ENCODE measurements at places on chromosomes 7 and 10. TPM values are rescaled to one million over a fixed set of nuclear protein-coding genes. Genes with fewer than 3 reads are reported as not detected.

Gene ENTPD1
- total RNA-seq, result 0.46 TPM

Gene SPDYE16
- not detected for total RNA-seq

GRCh38 chr10:58014436-58014835, 253.3 kb downstream of the IPMK start:
- no peak for DNase-seq

GRCh38 chr10:3465406-3465891, 292.9 kb upstream of the PITRM1 start:
- DNase-seq, result no peak

- DNase-seq, result no peak
These were observed 164.1 kb downstream of the LSM5 start for GRCh38 chr7:32326078-32326477.

Gene DGKI
- 3.4 TPM for total RNA-seq

DNA sequence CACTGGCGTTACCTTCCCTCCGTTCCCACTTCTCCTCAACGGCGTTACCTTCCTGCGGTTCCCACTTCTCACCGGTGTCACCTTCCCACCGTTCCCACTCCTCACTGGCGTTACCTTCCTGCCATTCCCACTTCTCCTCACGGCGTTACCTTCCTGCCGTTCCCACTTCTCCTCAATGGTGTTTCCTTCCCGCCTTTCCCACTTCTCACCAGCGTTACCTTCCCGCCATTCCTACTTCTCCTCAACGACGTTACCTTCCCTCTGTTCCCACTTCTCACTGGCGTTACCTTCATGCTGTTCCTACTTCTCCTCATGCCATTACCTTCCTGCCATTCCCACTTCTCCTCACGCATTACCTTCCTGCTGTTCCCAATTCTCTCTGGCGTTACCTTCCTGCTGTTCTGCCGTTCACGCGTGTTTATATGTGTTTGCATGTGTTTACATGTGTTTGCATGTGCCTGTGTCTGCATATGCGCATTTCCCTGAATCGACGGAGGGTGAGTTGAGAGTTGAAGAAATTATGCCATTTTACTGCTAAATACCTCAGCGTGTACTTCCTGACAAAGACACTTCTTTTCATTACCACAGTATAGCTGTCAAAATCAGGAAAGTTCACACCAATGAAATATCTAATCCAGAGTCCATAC, 23.2 kb upstream of the CFAP46 start:
- DNase-seq, result no peak

- no peak for DNase-seq
These were observed 140.1 kb downstream of the DYNC2I1 start for GRCh38 chr7:158996214-158997109.
